ENCODE measurements at places on chromosomes 16 and 17.

DNA sequence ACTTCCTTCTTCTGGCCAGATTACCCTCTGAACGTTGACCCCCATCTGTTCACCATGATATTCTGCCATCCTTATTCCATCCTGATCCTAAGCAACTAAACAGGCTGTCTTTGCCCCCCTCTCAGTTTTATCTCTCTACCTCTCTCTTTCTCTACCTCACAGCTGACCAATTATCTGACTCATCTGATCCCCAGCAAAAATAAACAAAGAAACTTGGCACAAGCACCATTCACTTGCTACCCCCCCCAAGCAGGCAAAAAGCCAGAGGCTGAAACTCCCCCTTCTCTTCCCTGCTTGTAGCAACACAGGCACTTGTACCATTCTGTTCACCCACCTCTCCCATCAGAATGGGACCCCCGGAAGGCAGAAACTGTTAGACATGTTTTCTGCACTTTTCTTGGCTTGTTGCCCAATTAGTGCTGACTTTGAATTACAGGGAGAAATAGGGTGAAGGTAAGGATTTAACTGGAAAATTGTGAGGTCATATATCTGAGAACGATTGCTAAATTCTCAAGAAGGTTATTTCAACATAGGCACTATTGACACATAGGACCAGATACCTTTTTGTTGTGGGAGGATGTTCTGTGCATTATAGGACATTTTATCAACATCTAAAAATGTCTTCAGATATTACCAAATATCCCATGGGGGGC, 163.2 kb downstream of the TOX3 start:
- no peak for DNase-seq

- DNase-seq = peak; percentile 94
These were observed 39.8 kb upstream of the TOM1L1 start for GRCh38 chr17:54860617-54861470.

- no peak for DNase-seq
These were observed 33.4 kb upstream of the PIK3R6 start for GRCh38 chr17:8900626-8901585.

DNA sequence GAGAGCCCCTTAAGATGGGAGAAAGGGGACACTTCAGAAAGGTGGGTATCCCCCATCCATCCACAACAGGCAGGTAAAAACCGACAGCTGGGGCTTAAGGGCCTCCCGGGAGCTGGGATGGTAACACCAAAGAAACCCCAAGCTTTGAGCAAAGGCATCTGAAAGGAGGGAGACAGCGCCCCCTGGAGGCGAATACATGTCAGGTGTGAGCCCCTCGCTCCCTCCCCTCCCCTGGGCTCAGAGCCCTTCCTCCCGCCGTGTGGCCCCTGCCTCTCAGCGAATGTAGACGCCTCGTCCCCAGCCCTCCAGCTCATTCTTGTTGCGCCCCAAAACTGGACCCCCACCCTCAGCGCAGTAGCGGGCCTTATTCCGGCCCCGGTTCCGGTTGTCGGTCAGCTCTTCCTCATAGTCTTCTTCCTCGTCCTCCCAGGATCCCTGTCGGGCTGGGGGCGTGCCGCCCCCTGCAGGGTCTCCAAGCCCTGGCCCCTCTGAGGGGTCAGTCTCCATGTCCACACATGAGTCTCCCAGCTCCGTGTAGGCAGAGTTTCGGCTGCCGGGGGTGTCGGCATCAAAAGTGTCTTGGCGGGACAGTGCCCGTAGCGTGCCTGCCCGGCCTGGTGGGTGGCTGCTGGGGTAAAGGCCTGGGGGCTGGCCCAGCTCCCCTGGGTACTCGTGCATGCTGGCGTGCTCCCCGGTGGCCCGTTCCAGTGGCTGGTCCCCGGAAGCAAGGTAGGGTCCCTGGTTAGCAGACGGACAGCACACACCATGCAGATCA, 9.1 kb upstream of the ARL5C start:
- DNase-seq = peak; percentile 68
